ENCODE measurements at places on chromosomes 11 and 22.
A peak's percentile ranks its signal among the peaks of the same experiment; 100 is the strongest.

DNA sequence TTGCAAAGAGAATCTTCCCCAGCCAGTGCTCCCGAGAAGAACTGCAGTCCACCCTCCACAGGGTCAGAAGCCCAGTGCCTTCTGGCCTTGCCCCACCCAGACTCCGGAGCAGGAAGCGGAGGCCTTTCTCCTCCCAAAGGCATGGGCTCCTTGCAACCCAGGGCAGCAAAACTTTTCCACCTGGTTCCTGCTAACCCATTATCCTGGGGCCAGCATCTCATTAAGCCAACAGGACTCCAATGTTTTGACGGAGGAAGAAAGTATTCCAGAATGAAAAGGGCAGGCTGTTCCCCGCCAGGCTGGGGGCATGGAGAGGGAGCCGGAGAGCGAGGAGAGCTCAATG is 88.1 kb downstream of the RTL6 start:
- DNase-seq: no peak

DNA sequence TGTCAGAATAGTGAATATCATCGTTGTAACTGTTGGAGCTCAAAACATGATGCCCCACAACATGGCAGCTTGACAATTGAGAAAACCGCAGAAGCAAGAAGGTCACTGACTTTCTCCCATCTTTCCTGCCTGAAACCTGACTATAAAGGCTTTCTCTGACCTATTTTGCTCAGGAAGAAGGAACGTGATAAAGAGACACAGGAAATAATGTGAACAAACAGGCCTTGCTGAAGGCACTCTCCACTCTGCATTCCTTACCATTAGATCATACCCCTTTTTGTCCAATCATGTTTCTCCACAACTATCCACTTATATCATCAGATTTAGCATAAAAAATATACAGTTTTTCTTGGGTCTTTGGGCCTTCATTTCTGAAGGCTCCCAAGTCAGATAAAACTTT is 916.8 kb downstream of the METTL15 start:
- DNase-seq: no peak

DNA sequence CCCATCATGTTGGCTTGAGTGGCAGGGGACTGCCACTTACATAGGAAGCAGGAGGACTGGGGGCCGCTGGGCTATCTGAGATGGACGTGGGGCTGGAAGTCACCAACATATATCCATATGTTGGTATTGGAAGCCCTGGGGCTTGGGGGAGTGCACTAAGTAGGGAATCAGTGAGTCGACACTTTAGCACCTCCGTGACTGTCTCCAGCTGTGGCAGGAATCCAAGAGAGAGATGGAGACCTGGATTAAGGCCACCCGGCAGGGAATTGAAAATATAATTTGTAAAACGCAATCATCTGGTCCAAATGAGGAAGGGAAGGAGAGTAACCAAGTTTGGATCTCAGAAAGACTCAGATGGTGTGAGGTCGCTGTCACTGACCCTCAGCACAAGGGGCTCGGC is 68.4 kb downstream of the ELFN2 start:
- DNase-seq: no peak

DNA sequence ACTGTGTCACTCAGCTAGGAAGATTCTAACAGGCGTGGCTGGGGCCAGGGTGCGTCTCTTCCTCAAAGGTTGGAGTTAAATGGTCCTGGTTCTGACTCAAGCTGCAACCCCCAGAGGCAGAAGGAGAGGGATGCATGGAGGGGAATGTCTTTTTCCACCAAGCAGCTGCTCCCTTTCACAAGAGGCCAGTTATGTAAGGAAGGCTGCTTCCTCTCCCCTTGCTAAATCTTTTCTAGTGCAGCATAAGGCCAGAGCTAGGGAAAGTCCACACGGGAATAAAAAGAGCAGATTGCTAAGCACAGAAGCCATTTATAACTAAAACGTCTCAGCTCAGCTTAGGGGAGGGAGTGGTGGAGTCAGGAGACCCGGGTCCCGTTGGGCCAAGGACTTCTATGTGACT is 10.0 kb downstream of the PVALB start:
- no peak for DNase-seq

DNA sequence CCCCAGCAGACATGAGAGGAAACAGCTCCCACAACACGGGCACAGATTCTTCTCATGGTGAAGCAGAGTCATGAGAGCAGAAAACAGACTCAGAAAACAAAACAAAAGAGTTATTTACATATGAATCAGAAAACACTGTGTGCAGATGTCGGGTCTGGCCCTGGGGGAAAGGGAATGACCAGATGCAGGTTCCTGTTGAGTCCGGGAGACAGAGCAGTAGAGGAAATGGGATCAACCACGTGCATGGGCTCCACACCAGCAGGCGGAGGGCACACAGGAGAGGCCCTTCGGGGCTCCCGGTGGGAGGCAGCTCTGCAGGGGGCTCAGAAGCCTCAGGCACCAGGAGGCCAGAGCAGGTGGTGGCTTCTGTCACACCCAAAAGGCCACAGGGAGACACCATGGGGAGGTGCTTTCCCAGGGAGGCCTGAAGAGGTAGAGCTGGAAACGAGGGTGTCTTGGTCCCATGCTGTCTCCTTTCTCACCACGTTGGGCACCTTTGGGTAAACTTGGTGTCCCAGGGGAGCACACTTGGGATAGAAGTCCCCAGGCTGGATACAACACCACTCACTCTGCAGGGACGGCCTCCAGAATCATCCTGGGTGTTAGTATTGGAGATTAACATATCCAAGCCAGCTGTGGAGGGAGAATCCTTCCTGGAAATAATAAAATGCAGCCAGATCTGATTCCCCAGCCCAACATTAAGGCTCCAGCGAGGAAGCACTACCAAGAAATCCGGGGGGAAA is 764.7 kb downstream of the BRD1 start:
- DNase-seq: no peak

DNA sequence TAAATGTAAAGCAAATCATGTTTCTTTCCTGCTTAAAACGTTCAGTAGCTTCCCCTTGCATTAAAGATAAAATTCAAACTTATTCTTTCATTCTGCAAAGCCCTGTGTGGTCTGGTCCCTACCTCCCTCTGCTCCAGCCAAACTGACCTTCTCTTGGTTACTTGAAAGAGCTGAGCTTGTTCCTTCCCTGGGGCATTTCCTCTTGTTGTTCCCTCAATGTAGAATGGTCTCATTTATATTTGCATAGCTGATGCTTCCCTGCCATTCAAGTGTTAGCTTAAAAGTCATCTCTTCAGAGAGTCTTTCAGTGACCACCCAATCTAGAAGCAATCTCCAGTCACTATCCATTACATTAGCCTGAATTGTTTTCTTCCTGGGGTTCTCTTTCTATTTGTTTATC is 1618.5 kb upstream of the TENM4 start:
- no peak for DNase-seq

DNA sequence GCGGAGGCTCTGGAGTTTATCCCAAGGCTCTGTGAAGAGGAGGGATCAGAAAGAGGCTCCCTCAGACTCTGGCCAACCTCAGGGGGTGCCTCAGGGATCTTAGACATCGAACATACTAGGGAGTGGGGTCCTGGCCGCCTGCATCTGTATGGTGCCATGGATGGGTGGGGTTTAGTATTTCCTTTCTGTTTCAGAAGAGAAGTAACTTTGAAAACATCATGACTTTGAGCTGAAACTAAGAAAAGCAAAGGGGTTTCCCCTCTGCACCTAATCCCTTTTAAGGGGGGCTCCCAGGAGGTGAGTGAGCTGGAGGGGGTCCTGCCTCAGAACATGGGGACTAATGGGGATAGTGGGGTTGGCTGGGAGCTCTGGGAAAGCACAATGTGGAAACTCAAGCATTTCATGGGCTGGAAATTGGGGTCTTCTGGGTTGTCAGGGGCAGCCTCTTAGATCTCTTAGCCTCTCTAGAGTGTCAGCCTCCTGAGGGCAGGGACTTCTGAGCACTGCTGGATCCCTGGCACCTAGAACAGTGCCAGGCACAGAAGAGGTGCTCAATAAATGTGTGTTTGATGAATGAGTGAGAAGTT is 11.8 kb upstream of the SSTR3 start:
- no peak for DNase-seq

GRCh38 chr11:112627588-112628045 is 333.6 kb upstream of the NCAM1 start:
- DNase-seq: no peak

- no peak for DNase-seq
These were observed 57.0 kb downstream of the RBFOX2 start for GRCh38 chr22:35971456-35972119.

GRCh38 chr22:24429411-24430365 is 2.3 kb downstream of the ADORA2A start:
- no peak for DNase-seq

GRCh38 chr22:28379951-28380350 is 299.7 kb downstream of the TTC28 start:
- no peak for DNase-seq

GRCh38 chr11:41458154-41458553 is 1.3 kb downstream of the LRRC4C start:
- DNase-seq: no peak

GRCh38 chr22:50250555-50251476 is at the start of gene HDAC10:
HDAC10 (minus strand) TSS chr22:50251265; CDS start chr22:50251032, 233 bp downstream.
- peak; percentile 71 for DNase-seq

DNA sequence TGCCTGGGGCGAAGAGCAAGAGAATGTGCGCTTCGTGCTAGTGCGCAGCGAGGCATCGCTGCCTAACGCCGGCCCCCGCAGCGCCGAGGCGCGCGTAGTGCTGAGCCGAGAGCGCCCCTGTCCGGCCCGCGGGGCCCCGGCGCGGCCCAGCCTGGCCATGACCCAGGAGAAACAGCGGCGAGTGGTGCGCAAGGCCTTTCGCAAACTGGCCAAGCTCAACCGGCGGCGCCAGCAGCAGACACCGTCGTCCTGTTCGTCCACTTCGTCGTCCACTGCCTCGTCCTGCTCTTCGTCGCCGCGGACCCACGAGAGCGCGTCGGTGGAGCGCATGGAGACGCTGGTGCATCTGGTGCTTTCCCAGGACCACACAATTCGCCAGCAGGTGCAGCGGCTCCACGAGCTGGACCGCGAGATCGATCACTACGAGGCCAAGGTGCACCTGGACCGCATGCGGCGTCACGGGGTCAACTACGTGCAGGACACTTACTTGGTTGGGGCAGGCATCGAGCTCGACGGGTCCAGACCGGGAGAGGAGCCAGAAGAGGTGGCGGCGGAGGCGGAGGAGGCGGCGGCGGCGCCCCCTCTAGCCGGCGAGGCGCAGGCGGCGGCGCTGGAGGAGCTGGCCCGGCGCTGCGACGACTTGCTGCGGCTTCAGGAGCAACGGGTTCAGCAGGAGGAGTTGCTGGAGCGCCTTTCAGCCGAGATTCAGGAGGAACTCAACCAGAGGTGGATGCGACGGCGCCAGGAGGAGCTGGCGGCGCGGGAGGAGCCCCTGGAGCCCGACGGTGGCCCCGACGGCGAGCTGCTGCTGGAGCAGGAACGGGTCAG is 1.0 kb downstream of the RASSF10 start:
- DNase-seq: no peak

- DNase-seq: no peak
These were observed 69.2 kb upstream of the OR9G4 start for GRCh38 chr11:56817661-56818060.

DNA sequence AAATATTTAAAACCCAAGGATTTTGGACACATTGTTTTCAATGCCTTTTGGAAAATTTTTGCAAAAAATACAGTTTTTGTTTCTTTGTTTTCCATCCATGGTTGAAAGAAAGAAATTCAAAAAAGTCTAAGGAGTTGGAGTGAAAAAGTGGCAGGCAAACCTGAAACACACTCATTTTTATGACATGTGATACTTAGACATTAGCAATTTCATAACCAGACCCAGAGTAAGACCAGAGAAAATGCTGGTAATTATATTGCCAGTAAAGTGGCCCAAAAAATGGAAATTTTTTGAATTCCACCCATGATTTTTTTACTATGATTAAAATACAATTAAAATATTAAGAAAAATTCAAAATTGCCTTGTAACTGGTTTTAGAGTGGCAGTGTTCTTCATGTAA is 128.2 kb downstream of the SLC17A6 start:
- DNase-seq: no peak

DNA sequence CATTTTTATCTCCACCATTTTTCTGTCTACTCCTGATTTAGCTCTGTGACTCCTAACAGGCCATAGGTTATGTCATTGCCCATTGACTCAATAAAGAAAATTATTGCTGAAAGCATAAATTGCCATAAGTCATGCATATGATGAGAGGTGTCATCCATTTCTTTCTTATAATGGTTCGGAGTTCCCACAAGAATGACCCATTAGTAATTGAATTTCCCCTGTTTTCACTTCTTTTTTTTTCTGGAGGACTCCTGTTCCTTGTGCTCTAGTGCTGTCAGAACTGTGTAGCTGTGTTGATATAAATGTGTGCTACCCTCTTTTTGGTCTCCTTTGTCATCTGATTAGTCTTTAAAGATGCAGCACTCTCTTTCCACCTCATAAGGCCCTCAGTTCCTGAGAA is 22.9 kb upstream of the CARD18 start:
- DNase-seq: no peak

DNA sequence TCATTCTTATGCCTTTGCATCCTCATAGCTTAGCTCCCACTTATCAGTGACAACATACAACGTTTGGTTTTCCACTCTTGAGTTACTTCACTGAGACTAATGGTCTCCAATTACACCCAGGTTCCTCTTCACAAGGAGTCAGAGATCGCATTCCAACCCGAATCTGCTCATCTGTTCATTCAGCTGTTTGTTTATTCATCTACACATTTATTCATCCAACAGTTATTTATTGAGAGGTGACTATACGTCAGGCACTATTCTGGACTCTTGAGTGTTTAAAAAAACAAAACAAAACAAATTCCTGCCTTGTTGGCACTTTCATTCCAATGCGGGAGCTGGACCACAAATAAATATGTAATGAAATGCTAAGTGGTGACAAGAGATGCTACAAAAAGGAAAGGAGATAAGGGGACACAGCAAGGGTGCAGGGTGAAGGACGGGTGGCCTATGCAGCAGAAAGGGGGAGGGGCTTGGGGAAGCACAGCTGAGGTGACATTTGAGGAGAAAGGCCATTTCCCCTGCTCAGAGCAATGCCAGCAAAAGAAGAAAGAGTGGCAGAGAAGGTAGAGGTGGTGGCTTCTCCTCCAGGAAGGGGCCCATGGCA is 393.8 kb upstream of the SYN3 start:
- no peak for DNase-seq

DNA sequence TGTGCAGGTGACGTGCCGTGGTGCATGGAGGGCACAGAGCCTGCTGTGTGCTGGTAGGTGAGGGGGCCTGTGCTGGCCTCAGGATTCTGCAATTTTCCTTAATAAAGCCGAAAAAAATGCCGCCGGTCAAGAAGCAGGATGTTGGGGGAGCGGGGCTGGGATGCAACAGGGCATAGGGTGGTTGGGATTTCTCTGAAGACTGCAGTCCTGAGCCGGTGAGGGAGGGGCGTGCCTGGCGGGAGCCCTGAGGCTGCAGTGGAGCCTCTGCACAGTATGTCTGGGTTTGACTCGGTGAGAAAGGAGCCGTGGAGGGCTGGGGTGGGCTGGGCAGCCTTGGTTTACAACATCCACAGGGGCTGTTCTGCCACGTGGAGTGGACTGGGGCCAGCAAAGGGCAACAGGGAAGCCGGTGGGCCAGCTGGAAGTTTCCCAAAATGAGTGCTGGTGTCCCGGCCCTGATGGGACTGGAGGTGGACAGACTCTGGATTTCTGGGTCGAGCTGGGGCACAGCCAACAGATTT is 1.3 kb downstream of the CDHR5 start:
- no peak for DNase-seq

GRCh38 chr11:86706338-86707131 is 34.1 kb upstream of the ME3 start:
- DNase-seq: no peak

GRCh38 chr11:98180921-98181320 is 839.8 kb upstream of the CNTN5 start:
- no peak for DNase-seq
